ENCODE measurements at places on chromosomes 4 and X. TPM values are rescaled to one million over a fixed set of nuclear protein-coding genes. Genes with fewer than 3 reads are reported as not detected.

TNIP3 gene
- total RNA-seq = 0.95 TPM

MID1IP1 gene
- 95.5 TPM for total RNA-seq

DCAF12L2 gene
- not detected for total RNA-seq

IL15 gene
- total RNA-seq = 9.7 TPM

UGT8 gene
- 1.2 TPM for total RNA-seq

PDLIM3 gene
- 18.4 TPM for total RNA-seq

APBB2 gene
- 59.3 TPM for total RNA-seq

LDB2 gene
- 113 TPM for total RNA-seq

STS gene
- total RNA-seq = 9.7 TPM

ERVMER34-1 gene
- total RNA-seq = 1.5 TPM

ZMAT1 gene
- 10.0 TPM for total RNA-seq

PDE5A gene
- total RNA-seq = 39.8 TPM

ABLIM2 gene
- 5.2 TPM for total RNA-seq

TCEAL9 gene
- 34.6 TPM for total RNA-seq

XK gene
- total RNA-seq = 2.2 TPM

BLTP1 gene
- total RNA-seq = 84.4 TPM

ASB12 gene
- total RNA-seq = not detected

SLC6A14 gene
- 45.4 TPM for total RNA-seq

ARL9 gene
- total RNA-seq = not detected

ATG4A gene
- 17.4 TPM for total RNA-seq
